ENCODE measurements at places on chromosomes 6 and 20.

GRCh38 chr20:63860325-63861051, 810 bp upstream of the ABHD16B start:
- no peak for DNase-seq

DNA sequence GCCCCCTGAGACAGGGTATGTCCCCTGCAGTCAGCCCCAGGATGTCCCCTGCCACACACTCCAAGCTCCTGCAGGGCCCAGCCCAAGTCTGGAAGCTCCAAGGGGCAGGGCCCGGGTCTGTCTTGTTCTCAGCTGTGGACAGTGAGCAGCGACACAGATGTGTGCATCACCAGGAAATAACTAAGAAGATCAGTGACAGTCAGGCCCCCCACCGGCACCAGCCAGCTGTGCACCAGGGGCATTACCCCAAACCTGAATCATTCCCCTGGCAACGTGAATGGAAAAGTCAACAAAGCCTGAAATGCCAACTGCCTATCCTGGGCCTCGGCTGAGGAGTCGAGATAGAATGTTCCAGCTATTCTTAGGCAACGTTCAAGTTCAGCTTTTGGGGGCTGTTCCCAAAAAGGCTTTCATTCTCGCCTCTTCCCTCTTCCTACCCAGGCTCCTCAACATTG, 105.0 kb downstream of the PREX1 start:
- peak; percentile 72 for DNase-seq

DNA sequence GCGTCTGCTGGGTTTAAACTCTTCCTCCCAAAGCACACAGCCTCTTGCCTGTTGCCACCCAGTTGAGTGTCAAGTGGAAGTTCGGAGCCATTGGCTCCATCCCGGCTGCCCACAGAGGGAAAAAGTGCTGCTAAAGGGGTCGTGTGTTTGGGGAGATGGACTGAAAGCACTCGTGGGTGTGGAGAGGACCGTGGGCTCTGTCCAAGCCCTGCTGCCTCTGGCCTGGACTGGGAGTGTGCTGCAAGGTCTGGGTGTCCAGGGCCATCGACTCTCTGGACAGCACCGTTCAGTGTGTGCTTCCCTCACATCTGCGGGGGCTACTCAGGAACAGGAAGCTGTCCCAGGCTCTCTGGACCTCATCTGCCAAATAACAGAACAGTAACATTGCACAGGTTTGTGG, 269.3 kb downstream of the DLL1 start:
- no peak for DNase-seq

DNA sequence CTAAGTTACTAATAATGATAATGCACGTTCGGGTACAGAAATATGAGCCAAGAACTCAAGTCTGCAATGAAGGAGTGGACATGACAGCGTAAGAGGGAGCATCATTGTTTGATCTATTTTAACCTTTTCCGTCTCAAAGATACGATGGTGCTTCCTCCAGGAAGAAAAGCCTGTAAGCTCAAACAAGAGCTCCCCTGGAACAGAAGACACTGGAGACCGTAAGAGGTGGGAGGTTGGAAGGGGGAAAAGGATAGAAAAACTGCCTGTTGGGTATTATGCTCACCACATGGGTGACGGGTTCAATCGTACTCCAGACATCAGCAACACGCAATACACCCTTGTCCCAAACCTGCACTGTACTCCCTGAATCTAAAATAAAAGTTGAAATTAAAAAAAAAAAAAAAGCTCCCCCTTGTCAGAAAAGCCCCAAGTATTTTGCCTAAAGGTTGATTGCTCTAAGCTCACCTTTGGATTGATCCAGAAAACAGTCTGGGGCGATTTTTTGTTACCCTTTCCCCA, 180.5 kb downstream of the TRIM27 start:
- no peak for DNase-seq

DNA sequence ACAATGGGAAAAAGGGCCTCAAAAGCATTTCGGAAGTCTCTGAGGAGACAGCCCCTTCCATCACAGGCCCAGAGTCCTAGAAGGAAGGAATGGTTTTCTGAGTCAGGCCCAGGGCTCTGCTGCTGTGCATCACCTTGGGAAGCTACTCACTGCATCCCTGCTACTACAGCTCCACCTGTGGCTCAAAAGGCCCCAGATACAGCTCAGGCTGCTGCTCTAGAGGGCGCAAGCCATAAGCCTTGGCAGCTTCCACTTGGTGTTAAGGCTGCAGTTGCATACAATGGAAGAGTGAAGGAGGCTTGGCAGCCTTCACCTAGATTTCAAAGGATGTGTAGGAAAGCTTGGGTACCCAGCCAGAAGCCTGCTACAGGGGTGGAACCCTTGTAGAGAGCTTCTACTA, 54.8 kb downstream of the MEI4 start:
- DNase-seq = no peak

GRCh38 chr6:7290079-7290478, 22.9 kb downstream of the SSR1 start:
- no peak for DNase-seq

GRCh38 chr6:150118203-150118602, 24.6 kb upstream of the PPP1R14C start:
- DNase-seq = no peak

DNA sequence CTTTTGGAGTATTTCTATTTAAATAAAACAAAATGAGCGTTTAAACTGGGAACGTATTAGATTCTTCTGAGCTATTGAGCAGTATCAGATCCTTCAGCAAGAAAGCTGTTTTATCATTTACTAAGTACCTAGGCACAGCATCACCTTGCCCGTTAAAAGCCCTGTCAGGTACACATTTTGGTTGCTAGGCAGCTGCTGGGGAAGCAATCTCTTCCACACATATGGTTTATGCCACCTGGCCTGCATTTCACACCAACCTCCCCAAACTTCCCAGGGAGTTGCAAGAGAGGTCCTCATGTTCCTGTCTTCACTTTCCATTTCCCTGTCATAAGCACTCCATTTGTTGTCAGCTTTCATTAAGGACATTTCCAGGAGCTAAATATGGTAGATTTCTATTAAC, 400.1 kb downstream of the PLCB1 start:
- no peak for DNase-seq

DNA sequence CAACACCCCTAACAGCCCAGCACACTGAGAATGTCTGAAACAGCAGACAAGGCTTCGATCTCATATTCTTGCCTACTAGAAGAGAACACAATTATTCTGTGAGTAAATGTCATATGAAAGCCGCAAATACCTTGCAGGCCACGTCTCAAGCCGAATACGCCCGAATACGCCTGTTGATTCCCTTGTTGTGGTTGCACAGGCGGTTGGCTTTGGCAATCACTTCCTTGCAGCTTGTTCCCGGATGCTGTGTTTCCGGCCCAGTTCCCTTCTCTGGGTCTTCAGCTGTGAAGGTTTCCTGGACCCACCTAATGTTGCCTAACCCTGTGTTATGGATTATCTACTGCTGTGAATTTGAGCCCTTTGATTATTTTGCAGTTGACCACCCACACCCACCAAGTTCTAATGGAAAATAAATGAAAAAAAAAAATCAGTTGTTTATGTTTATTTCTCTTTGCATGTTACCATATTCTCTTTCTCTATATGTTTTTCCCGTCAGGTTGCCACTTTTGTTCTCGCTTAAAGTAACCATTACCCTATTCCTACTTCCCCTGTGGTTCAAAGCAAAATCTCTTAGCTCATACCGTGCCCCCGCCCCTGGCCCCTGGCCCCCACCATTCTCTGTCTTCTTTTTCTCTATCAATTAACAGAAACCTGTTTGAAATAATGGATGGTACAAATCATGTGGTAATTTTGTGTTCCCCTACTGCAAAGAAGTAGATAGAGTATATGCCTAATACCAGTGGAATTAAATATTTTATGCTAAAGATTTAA, 172.4 kb downstream of the ADGB start:
- DNase-seq = no peak

Measured in stromal cell of bone marrow (primary cell).